Epithelial cell of alveolus of lung (primary cell): ENCODE measurements at places on chromosomes 3 and 15. TPM values are rescaled to one million over a fixed set of nuclear protein-coding genes. Genes with fewer than 3 reads are reported as not detected.

FBXO40 gene
- total RNA-seq, result not detected in 2 replicates

POLQ gene
- total RNA-seq, result 1.1 and 1.9 TPM in 2 replicates

MEIS2 gene
- total RNA-seq, result 9.6 and 30.7 TPM in 2 replicates

LMAN1L gene
- total RNA-seq, result not detected in 2 replicates

SEMA3B gene
- total RNA-seq, result 3.1 and 26.3 TPM in 2 replicates

DNASE1L3 gene
- total RNA-seq, result not detected in 2 replicates

RYR3 gene
- not detected in 2 replicates for total RNA-seq

ZNF592 gene
- 8.1 and 13.8 TPM in 2 replicates for total RNA-seq
